ENCODE measurements at places on chromosomes 3 and 15. TPM values are rescaled to one million over a fixed set of nuclear protein-coding genes. Genes with fewer than 3 reads are reported as not detected.

DNA sequence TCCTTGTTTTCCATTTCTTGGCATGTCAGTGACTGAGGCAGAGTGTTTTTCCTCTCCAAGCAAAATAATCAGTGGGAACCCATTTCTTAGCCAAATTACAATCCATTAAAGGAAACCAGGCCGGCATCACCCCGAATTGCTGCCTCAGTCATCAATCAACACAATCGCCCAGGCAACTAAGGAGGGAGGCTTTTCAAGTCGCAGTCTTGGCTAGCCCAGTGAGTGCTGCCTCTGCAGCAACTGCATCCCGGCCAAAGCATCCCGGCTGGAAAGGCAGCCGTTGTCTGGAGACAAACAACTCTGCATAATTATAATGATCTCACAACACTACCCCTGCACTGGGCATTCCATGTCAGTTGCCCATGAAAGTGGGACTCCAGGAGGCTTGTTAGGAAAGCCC lies 213.5 kb upstream of the PRICKLE2 start:
- peaks cover 20% of the 10 kb centered on the region for H3K4me1 ChIP-seq
- no peaks in the 10 kb centered on the region for H3K27me3 ChIP-seq
- no peaks in the 10 kb centered on the region for H3K36me3 ChIP-seq
- H3K4me3 ChIP-seq: no peak overlapping the region
- no peak overlapping the region for H3K27ac ChIP-seq

DNA sequence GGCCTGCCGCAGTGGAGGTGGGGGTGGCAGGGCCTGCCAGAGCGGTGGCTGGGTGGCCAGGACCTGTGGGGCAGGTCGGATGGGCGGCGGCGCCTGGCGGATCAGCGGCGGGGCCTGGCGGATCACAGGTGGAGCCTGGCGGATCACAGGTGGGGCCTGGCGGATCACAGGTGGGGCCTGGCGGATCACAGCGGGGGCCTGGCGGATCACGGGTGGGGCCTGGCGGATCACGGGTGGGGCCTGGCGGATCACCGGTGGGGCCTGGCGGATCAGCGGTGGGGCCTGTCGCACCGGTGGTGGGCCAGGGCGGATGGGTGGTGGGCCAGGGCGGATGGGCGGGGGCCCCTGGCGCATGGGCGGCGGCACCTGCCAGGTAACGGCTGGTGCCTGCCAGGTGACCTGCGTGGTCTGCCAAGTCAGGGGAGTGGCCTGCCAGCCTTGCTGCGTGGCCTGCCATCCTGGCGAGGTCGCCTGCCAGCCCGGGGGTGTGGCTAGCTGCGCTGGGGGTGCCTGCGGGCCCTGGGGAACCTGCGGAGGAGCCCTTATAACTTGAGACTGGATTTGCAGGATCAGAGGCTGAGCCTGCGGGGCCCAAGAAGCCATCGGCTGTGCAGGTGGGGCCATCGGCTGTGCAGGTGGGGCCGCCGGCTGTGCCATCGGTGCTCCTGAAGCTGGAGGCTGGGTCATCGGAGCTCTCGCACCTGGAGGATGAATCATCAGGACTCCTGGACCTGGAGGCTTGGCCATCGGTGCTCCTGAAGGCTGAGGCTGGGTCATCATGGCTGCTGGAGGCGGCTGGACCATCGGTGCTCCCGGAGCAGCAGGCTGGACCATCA lies 1.3 kb downstream of the MAGEL2 start:
- H3K36me3 ChIP-seq: no peaks in the 10 kb centered on the region
- H3K27me3 ChIP-seq: peaks cover 16% of the 10 kb centered on the region
- no peak overlapping the region for H3K4me3 ChIP-seq
- DNase-seq: no peak
- no peaks in the 10 kb centered on the region for H3K4me1 ChIP-seq
- no peak overlapping the region for H3K27ac ChIP-seq

GRCh38 chr3:128111147-128111546 lies 12.5 kb downstream of the RUVBL1 start:
- H3K4me3 ChIP-seq: no peak overlapping the region
- H3K36me3 ChIP-seq: peaks cover 40% of the 10 kb centered on the region
- H3K27ac ChIP-seq: no peak overlapping the region
- H3K27me3 ChIP-seq: no peaks in the 10 kb centered on the region
- no peaks in the 10 kb centered on the region for H3K4me1 ChIP-seq

The GPR149 gene
- total RNA-seq: not detected

The RCCD1 gene
- total RNA-seq: 51.4 TPM

The NUTM1 gene
- not detected for total RNA-seq

GRCh38 chr3:41094351-41094750 lies 105.0 kb upstream of the CTNNB1 start:
- no peaks in the 10 kb centered on the region for H3K36me3 ChIP-seq
- H3K27me3 ChIP-seq: no peaks in the 10 kb centered on the region
- no peak for DNase-seq
- H3K4me1 ChIP-seq: no peaks in the 10 kb centered on the region

DNA sequence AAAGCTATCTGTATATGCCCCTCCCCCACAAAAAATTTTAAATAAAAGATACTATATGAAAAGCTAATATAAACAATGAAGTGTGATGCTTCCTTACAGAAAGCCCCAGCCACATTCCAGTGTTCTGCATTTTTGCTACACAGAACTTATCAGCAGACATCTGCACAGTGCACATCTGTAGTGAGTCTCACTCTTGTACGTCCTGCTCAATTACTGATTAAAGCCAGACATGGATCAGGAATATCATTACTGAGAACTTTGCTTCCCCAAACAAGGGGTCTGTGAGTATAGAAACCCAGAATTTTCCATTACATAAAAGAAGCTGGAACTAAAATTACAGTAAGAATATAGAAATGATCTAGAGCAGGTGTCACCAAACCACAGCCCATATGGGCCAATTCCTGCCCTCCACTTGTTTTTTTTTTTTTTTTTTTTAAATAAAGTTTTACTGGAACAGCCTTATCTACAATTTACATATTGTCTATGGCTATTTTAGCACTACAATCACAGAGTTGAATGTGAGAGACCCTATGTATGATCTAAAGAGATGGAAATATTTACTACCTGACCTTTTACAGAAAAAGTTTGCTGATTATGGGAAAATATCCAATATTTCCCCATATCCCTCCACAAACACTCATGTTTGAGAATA lies 45.7 kb downstream of the UBP1 start:
- peaks cover 7% of the 10 kb centered on the region for H3K36me3 ChIP-seq
- H3K4me3 ChIP-seq: no peak overlapping the region
- H3K27ac ChIP-seq: no peak overlapping the region
- H3K27me3 ChIP-seq: no peaks in the 10 kb centered on the region
- DNase-seq: no peak

The ANKRD63 gene
- not detected for total RNA-seq

- no peaks in the 10 kb centered on the region for H3K4me1 ChIP-seq
- no peaks in the 10 kb centered on the region for H3K27me3 ChIP-seq
- H3K36me3 ChIP-seq: no peaks in the 10 kb centered on the region
- no peak overlapping the region for H3K27ac ChIP-seq
Measured at GRCh38 chr3:7367968-7368367, 507.1 kb downstream of the GRM7 start.

GRCh38 chr3:140342668-140343067 lies 335.2 kb upstream of the TRIM42 start:
- H3K27ac ChIP-seq: no peak overlapping the region
- H3K27me3 ChIP-seq: no peaks in the 10 kb centered on the region
- no peaks in the 10 kb centered on the region for H3K36me3 ChIP-seq

GRCh38 chr3:126049289-126050049 lies 34.5 kb downstream of the SLC41A3 start:
- DNase-seq: no peak
- no peak overlapping the region for H3K27ac ChIP-seq
- H3K4me3 ChIP-seq: no peak overlapping the region
- H3K4me1 ChIP-seq: no peaks in the 10 kb centered on the region
- no peaks in the 10 kb centered on the region for H3K36me3 ChIP-seq
- H3K27me3 ChIP-seq: no peaks in the 10 kb centered on the region

DNA sequence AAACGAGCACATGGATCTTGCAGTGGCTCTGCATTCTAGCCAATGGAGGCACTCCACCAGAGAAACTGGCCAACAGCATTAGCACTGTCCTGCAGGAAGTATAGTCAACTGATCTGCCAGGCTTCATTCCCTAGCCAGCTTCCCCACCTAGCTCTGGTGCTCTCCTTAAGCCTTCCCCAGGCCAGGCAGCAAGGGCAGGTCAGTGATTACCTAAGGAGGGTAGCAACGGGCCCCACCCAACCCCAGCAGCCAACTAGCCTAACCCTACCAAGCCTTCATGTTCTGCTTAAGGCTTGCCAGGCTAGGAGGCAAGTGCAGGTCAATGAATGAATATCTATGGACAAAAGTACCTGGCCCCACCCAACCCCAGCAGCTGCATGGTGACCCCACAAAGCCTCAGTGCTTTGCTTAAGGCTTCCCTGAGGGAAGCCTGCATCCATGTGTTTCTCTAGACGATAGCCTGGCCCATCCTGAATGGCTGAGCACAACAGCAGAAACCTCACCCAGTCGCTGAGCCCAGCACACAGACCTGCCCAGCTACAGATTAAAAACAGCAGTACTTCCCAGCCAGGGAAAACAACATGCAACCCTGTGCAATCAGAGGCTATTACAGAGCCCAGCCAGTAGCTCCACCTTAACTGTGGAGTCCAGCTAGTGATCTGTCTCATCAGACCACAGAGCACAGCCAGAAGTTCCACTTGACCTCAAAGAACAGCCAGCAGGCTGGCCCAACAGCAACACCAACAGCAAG lies 28.5 kb downstream of the THBS1 start:
- H3K36me3 ChIP-seq: no peaks in the 10 kb centered on the region
- H3K27me3 ChIP-seq: no peaks in the 10 kb centered on the region
- no peak for DNase-seq
- no peak overlapping the region for H3K27ac ChIP-seq
- H3K4me1 ChIP-seq: no peaks in the 10 kb centered on the region

The GCSAM gene
- total RNA-seq: not detected

GRCh38 chr3:5579946-5580345 lies 392.4 kb downstream of the EDEM1 start:
- H3K27me3 ChIP-seq: no peaks in the 10 kb centered on the region
- no peaks in the 10 kb centered on the region for H3K4me1 ChIP-seq
- H3K27ac ChIP-seq: no peak overlapping the region
- H3K36me3 ChIP-seq: no peaks in the 10 kb centered on the region

GRCh38 chr3:146223401-146224373 lies 27.2 kb downstream of the PLSCR4 start:
- DNase-seq: no peak
- H3K4me1 ChIP-seq: 0 out of 2 replicates have a peak, but pooled peaks cover 6% of the 10 kb centered on the region
- H3K27ac ChIP-seq: no peak overlapping the region
- no peaks in the 10 kb centered on the region for H3K36me3 ChIP-seq
- no peak overlapping the region for H3K4me3 ChIP-seq
- H3K27me3 ChIP-seq: no peaks in the 10 kb centered on the region

DNA sequence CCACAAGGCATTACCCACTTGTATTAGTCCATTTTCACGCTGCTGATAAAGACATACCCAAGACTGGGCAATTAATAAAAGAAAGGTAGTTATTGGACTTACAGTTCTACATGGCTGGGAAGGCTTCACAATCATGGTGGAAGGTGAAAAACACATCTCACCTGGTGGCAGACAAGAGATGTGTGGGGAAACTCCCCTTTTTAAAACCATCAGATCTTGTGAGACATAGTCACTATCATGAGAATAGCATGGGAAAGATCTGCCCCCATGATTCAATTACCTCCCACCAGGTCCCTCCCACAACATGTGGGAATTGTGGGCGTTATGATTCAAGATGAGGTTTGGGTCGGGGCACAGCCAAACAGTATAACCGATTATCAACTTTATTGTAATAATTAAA lies 17.0 kb upstream of the CMC1 start:
- no peaks in the 10 kb centered on the region for H3K4me1 ChIP-seq
- no peaks in the 10 kb centered on the region for H3K36me3 ChIP-seq
- no peak overlapping the region for H3K27ac ChIP-seq
- H3K4me3 ChIP-seq: no peak overlapping the region

The NR2C2 gene
- 44.1 TPM for total RNA-seq

- no peaks in the 10 kb centered on the region for H3K36me3 ChIP-seq
- no peak overlapping the region for H3K4me3 ChIP-seq
- no peaks in the 10 kb centered on the region for H3K4me1 ChIP-seq
- DNase-seq: no peak
Measured at GRCh38 chr15:67303490-67304363, 49.1 kb downstream of the IQCH start.
